Activated gamma-delta T cell treated with Interleukin-2 at 50 U/mL for 16 hours (primary cell): ENCODE measurements at places on chromosomes 11 and 22.

DNA sequence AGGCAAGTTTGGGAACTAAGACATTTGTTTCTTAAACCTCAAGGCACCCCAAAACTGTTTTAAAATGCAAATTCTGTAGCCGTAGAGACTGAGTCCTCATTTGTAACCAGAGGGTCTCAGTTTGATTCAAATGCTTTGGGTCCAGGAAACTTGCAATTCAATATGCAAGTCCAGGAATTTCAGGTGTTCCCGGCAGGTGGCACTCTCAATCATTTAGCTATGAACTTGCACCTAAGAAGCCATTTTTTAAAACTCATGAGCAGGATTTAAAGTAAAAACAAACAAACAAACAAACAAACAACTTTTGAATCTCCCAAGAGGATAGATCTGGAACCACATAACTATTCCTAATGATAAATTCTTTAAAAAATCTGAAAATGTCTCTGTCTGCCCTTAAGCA, 8.7 kb upstream of the ABTB2 start:
- DNase-seq, result no peak

GRCh38 chr11:111378861-111379601, at the start of gene POU2AF1:
TSS of gene POU2AF1 (minus strand) at chr11:111379275. CDS start at chr11:111379177, 98 bp downstream.
- DNase-seq, result peak; percentile 58

GRCh38 chr11:70456921-70457532, 58.7 kb downstream of the CTTN start:
- DNase-seq, result no peak

GRCh38 chr22:45067731-45068130, 57.9 kb upstream of the PHF21B start:
- DNase-seq, result no peak

- no peak for DNase-seq
Measured at GRCh38 chr11:27291302-27291889, 71.6 kb downstream of the CCDC34 start.

GRCh38 chr11:15758857-15759465, 597.4 kb downstream of the SOX6 start:
- DNase-seq, result no peak

DNA sequence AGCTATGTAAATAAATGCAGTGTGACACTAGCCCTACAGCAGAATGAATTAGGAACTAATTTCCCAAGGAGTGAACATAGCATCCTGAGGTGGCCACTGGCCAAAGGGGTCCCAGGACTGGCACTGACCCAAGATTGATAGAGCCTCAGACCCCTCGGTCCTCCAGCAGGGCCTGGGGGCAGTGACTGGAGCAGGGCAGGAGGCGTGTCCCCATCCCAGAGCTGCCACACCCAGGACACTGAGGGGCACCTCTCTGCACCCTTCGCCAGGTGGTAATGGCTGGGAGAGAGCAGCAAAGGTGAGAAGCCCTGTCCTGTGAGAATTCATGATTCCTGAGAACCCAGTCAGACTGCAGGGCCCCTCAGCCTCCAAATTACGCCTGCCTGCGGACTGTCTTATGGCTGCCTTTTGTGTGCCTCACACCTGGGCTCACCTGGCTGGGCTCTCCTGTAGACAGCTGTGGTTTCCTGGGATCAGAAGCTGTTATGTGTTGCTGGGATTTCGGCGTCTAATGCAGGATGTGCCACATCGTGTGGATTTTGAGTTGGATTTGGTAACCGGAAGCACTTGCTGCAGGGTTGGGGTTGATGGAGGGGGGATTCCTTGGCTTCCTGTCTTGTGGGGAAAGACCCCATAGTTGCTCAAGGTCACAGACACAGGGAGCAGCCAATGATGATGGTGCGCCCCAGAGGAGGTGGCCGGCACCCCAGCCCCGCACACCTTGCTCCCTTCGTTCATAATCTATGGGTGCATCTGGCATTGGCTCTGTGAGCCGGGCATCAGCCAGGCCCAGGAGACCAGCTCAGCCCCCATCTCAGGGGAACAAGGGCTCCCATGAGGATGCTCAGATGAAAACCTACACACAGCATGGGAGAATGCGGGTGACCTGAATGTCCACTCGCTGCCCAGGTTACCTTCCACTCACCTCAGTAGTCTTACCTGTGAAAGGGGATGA, 582.9 kb downstream of the BRD1 start:
- no peak for DNase-seq

- DNase-seq, result no peak
Measured at GRCh38 chr11:16287630-16288280, 68.6 kb downstream of the SOX6 start.

- no peak for DNase-seq
Measured at GRCh38 chr11:22466809-22467208, 128.6 kb downstream of the SLC17A6 start.

- DNase-seq, result peak; percentile 55
Measured at GRCh38 chr22:37472418-37473006, 13.7 kb downstream of the MFNG start.

- no peak for DNase-seq
Measured at GRCh38 chr11:93849751-93850593, 446 bp downstream of the VSTM5 start.

DNA sequence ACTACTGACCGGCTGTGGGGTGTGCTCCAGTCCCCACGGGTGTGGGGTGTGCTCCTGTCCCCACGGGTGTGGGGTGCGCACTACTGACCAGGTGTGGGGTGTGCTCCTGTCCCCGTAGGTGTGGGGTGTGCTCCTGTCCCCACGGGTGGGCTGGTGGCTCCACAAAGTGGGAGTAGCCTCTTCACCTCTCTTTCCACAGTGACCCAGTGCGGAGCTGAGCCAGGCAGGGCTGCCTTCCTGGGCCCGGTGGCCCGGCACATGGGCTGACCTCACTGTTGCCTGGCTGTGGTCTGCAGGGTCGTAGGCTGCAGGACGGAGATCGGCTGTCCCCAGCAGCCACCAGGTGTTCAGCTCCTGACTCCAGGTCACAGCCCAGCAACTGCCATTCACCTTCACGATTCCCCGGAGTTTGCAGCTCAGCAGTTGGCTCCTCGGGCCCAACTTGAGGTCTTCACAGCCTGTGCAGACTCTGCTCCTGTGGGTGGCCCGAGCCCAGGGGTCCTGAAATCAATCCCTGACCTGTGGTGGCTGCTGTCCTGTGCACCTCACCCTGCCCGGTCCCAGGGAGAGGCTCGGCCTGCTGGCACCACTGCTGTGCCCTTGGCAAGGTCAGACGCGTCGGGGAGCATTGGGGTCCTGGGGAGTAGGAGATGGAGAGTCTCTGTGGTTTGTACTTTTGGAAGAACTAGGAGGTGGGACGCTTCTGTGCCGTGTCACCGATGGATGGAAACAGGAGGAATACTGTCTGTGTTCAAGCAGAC, 414.3 kb downstream of the TBC1D22A start:
- no peak for DNase-seq

DNA sequence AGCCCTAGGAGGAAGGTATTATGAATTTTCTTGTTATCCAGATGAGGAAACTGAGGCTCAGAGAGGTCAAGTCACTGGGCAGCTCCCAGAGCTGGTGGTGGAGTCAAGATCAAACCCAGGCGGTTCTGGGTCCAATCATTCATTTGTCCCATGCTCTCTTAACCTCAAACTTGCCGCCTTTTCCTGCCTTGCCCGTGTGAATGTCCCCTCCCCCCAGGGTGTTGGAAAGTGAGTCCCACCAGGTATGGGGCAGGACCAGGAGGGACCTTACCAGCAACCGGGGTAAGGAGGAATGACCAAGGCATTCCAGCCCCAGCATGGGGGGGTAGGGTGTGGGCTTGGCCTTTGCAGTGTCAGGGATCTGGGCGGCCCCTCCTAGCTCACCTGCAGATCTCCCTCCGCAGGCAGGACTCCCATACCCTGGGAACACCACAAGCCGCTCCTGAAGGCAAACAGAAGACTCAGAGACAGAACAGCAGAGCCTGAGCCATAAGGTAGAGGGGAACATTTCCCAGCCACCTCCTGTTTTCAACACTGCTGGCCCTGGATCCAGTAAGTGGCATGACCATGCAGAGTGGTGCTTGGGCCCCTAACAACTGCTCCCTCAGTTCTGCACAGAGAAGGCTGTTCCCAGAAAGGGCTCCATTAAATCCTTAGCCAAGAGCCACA, 41.2 kb upstream of the SYT7 start:
- no peak for DNase-seq

DNA sequence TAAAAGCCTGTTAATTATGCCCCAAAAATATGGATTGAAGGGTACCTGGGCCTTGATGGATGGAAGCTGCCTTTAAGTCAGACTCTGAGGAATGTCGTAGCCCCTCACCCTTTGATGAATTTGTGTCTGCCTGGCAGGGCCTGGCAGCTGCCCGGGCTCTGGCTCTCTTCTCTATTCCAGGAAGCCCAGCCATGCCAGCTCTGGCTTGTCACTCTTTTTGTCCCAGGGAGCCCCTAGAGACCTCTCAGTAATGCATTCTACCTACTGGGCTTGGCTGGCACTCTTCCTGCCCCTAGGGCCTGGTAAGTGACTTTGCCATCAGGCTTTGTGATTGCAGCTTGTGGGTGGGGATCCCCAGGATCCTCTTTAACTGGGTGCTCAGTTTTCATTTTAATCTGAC, 103.8 kb downstream of the GRIK4 start:
- DNase-seq, result no peak

GRCh38 chr11:64987998-64988854, 8.5 kb downstream of the BATF2 start:
- no peak for DNase-seq

DNA sequence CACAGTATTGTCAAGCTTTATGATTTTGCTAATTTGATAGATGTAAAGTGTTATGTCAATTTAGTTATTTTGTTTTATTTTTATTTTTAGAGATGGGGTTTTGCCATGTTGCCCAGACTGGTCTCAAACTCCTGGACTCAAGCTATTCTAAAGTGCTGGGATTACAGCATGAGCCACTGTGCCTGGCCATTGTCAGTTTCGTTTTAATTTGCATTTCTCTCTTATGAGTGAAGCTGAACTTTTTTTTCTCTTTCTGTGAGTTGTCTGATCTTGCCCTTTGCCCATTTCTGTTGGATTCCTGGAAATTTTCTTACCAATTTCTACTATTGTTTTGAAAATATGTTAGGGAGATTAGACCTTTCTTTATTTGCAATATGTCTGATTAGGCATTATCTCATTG, 15.5 kb downstream of the NEU3 start:
- no peak for DNase-seq

- no peak for DNase-seq
Measured at GRCh38 chr11:1707751-1708150, 10.8 kb downstream of the KRTAP5-6 start.

DNA sequence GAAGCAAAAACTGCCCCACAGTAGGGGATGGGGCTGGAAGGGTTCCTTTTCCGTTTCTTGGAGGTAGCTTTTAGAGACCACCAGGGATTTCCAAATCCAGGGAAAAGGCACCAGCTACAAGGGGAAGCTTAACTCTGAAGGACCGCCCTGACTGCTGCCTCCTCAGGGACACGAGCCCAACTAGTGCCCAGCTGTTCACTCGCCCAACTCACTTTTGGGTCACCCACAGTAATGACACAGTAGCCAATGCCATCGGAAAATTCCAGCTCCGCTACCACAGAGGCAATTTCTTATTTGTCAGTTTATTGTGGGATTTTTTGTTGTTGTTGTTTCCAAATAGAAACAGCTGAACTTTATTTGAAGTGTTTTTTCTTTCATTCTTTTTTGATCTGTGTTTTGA, 141.3 kb downstream of the ATXN10 start:
- DNase-seq, result no peak

GRCh38 chr11:28559492-28559891, 451.3 kb downstream of the METTL15 start:
- no peak for DNase-seq

GRCh38 chr22:19169947-19170318, 8.6 kb downstream of the SLC25A1 start:
- DNase-seq, result no peak

- peak; percentile 64 for DNase-seq
Measured at GRCh38 chr11:57349491-57350274, 11.5 kb downstream of the P2RX3 start.

GRCh38 chr11:9905501-9905951, 241.6 kb downstream of the SWAP70 start:
- no peak for DNase-seq

DNA sequence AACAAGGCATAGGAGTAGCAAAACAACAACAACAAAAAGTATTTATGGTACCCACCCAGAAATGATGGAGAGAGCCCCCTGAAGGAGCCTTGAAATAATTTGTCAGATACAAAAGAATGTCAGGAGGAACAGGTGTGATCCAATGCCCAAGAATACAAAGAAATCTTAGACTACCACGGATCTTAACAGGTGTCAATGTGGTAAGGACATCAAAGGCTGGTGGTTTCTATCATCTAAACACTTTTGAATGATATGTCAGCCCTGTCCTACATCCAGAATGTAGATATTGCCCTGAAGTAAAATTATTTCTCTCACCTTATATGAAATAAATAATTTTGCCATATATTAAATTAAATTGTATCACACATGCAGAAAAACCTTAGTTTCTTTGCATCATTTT, 386.4 kb upstream of the ANO5 start:
- no peak for DNase-seq

GRCh38 chr11:830295-831117, 2.2 kb upstream of the CD151 start:
- DNase-seq, result peak; percentile 66

GRCh38 chr22:20216863-20217499, 51.1 kb downstream of the RTN4R start:
- DNase-seq, result no peak

DNA sequence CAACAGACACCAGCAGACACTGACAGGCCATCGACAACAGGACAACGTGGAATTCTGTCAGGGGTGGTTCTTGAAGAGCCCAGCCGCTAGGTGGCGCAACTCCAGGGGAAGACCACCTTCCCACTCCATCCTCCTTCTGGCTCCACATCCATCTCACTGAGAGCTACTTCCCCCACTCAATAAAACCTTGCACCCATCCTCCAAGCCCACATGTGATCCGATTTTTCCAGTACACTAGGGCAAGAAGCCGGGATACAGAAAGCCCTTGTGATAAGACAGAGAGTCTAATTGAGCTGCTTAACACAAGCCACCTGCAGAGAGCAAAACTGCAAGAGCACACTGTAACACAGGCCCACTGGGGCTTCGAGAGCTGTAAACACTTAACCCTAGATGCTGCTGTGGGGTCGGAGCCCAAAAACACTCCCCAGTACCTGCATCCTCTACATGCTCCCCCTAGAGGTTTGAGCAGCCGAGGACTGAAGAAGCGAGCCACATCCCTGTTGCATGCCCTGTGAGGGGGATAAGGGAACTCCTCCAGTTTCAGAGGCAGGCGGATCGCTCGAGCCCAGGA, 11.5 kb upstream of the RAB39A start:
- DNase-seq, result peak; percentile 14

- DNase-seq, result no peak
Measured at GRCh38 chr11:130769782-130770535, 146.3 kb downstream of the SNX19 start.

GRCh38 chr11:3882655-3883054, 27.2 kb downstream of the STIM1 start:
- no peak for DNase-seq

- DNase-seq, result no peak
Measured at GRCh38 chr11:66976925-66977324, 1.8 kb downstream of the C11orf86 start.

- DNase-seq, result no peak
Measured at GRCh38 chr22:32480238-32480637, 5.6 kb downstream of the FBXO7 start.
